ENCODE measurements at places on chromosomes 12 and 14.

- DNase-seq = no peak
These were observed 184.4 kb upstream of the EEA1 start for GRCh38 chr12:93113317-93114006.

DNA sequence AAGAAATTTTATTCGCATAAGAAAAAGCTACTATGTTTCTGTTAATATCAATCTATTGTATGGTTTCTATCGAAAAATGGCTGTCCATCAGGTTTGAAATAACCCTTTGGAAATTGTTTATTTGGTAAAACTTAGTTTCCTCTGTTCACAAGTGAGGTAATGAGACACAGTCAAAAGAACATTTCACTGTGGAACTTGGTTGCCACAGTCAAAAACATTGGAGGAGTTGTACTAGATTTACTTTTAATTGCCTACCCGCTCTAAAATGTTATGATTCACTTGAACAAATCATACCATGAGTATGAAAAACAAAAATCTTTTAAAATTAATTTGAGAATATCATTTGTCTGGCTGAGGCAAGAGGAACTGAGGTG lies 46.5 kb downstream of the ITPR2 start:
- DNase-seq = no peak

DNA sequence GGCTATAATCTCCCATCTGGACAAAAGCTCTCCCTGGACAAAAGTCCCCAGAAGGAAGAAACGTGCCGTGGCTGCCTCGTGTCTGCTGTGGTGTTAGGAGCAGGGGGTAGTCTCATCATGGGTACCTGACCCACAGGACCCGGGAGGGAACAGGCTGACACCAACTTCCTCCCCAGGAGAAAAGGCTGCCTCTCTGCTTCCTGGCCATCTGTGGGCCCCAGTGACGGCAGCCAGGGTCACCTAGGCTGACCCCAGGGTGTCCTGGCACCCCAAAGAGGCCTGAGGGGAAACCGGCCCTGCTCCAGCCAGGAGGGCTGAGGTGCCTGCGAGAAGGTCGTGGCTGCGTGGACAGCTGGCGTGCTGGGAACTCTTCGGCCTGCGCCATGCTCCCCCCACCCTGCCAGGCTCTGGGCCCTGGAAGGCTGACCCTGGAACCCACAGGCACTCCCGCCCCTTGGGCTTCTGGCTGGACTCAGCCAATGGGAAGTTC lies 133.9 kb downstream of the RFLNA start:
- DNase-seq = no peak

- DNase-seq = peak; percentile 96
These were observed 41.5 kb downstream of the ANO6 start for GRCh38 chr12:45257185-45257930.

GRCh38 chr14:88323523-88324199 lies 592 bp upstream of the KCNK10 start:
- DNase-seq = peak; percentile 60

DNA sequence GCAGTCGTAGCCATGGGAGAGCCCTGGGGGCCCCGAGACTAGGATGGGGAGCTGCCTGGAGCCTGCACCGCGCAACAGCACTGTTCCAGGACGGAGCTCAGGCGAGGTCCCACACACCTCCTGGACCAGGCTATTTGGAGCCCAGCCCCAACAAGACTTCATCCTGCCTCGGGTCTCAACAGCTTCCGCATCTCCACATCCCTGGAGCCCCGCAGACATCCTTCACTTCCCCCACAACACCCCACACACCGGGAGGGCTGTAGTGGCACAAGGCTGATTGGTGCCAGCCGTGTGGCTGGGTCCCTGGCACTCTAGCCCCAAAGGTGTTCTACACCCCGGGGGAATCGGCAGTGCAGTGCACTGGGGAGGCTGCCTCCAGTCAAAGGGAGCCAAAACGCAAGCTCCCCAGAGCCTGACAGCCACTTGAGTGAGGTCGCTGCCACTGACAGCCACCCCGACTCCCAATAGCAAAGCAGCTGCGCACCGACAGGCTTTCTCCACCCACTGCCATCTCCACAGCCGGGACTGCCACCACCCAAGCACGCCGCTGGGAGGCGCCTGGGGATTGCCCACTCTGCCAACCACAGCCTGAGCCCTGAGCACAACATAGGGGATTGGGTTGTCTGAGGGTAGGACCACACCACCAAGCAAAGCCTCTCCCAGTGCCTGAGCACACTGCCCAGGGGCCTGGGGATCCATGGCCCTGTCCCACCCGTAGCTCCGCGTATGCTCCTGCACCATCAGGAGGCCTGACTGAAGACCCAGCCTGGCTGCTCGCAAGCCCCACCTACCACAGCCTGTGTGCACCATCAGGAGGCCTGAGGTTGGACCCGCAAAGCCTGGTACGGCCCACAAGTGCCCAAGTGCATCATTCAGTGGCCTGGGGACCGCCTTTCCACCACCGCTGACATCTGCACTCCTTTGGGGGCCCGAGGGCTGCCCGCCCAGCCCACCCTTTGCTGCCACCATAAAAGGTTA lies 13.2 kb upstream of the KLRF1 start:
- peak; percentile 98 for DNase-seq

GRCh38 chr12:126772171-126772864 lies 1494.7 kb upstream of the TMEM132C start:
- peak; percentile 3 for DNase-seq

GRCh38 chr12:103909811-103910210 lies 20.4 kb upstream of the HSP90B1 start:
- no peak for DNase-seq

DNA sequence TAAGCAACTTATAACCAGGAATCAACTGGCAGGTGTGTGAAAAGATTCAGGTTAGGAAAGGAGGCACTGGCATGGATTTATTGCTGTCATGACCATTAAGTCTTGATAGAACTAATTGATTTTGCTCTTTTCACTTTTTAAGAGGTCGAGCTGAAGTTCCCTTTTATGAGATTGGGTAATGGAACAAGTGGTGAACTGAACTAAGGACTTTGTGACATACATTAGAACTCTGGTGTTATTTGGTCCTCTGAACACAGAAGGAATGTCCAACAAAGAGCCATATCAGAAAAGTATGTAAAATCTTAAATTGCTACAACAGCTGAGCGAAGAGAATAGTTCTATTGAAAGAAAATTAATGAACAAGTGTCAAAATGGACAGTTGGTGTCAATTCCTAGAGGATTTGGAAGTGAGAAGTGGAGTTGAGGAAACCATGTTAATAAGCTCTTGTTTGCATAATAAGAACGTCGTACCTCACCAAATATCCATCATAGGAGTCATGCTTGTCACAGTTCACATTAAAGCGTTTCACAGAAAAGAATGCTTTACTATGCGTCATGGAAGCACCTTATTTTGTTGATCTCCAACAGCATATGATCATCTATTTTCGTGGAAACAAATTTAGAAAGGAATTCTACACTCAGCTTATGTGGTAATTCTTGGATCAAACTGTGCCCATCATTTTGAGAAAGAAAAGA lies 8.4 kb upstream of the MYF6 start:
- no peak for DNase-seq

DNA sequence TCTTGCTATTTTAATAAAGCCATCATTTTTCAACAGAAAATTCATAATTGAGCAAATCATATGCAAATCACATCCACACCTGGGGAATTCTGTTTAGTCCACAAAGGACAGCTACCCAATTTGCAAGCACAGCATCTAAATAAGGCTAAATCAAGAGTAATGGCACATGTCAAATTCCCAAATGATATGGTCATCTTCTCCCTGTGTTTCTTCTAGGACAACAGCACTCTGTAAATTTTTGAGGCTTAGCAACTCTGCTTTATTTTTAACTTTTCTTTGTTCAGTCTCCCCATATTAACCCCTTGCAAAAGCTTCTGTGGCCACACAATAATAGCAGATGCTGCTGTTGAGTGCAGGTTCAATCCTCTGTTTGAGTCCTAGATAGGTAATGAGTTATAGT lies 155.6 kb upstream of the DAAM1 start:
- no peak for DNase-seq

- peak; percentile 62 for DNase-seq
These were observed 25.9 kb downstream of the CD9 start for GRCh38 chr12:6226002-6226678.

- DNase-seq = no peak
These were observed 18.9 kb upstream of the COCH start for GRCh38 chr14:30855345-30856037.

DNA sequence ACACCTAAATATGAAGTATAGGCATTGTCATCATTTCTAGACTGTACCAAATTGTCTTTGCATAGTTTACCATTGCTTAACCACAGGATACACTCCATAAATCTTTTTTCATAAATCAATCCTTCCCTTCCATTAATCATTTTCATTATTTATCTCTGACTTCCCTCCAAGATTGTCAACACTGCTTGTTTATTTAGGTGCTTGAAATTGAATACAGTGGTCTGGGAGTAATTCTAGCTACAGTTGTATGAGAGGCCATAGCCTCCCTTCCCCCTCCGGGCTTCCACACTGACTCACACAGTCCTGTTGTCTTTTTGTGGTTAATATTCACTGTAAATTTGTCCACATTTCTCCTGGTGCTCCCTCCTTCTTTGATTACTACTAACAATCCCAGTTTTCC lies 114.2 kb upstream of the ARID2 start:
- no peak for DNase-seq

GRCh38 chr14:71733210-71733883 lies 198.9 kb upstream of the RGS6 start:
- no peak for DNase-seq

DNA sequence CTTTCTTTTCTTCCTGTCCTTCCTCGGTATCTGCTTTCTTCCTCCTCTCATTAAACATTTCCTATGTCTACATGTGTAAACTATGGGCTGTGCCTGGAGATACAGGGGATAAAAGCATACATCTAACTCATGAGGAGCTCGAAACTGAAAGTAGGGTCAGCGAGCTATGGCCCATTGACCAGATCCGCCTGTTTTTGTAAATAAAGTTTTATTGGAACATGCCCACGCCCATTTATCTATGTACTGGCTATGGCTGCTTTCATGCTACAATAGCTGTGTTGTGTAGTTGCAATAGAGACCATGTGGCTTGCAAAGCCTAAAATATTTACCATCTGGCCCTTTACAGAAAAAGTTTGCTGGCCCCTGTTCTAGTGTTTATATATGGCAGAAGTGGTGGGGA lies 500.8 kb upstream of the GARIN6 start:
- no peak for DNase-seq

- no peak for DNase-seq
These were observed 186.4 kb downstream of the SYT10 start for GRCh38 chr12:33253178-33253577.

- no peak for DNase-seq
These were observed 377.7 kb downstream of the SLC16A7 start for GRCh38 chr12:59973515-59973914.

DNA sequence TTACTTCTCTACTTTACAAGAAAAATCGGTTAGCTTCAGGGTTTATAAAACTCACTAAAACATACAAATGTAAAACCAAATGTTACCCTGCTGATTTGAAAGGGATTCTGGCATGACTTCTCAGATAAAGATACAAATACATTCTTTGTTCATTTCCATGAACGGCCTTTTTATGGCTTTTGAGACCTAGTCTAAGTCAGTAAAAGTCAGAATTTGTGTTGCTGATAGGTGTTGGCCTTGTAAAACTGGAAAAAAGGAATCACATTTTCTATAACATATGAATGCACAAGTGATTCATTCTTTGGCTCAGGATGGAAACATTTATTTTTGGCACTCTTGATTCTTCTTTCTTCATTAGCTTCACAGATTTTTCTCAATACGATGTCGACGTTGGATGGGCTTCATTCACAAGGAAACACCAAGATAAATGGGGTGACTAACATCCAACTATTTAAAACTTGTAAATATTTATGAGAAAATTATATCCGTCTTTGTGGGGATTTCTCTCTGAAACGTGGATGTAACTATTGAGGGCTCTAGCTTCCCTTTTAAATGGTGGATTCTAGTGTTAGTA lies 27.0 kb upstream of the CPM start:
- no peak for DNase-seq

GRCh38 chr14:68286667-68287066 lies 467.1 kb downstream of the RAD51B start:
- DNase-seq = no peak

GRCh38 chr14:101477648-101478047 lies 83.6 kb upstream of the DIO3 start:
- DNase-seq = no peak

DNA sequence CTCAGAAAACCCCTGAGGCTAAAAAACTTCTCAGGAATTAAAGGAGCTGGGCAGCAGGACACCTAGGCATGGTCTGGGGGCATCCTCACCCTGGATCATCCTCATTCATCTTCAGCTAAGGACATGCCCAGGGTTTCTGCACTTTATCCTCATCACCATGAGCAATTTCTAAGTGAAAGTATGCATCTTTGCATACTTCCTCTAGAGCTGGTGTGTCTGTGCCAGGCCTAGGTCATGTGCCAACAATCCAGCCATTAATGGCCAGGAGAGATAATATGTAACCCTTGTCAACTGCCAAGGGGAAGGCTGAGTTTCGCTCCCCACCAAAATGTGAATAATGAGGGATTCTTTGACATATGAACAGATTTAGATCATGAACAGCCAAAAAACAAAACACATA lies 160.5 kb downstream of the KITLG start:
- DNase-seq = no peak

- no peak for DNase-seq
These were observed 46.0 kb downstream of the YEATS4 start for GRCh38 chr12:69405566-69405865.

DNA sequence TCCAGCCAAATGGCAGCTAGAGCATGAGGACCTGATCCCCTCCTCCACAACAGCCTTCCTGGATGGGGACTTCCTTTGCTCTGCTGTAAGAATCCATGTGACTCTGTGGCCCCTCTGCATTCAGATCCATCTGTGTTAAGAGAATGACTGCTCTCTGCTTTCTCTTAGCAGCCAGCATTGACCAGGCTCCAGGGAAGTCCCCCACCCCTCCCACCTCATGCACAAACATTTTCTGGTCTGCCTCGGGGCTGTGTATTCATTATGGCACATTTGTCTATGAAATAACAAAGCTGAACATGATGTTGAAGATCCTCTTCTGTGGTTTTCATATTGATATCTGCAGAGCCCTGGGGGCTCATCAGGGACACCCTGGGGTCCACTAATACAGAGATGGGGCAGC lies 201.7 kb downstream of the NUAK1 start:
- no peak for DNase-seq

- DNase-seq = no peak
These were observed 9.1 kb downstream of the PPP2R3C start for GRCh38 chr14:35112641-35113040.

Measured in KBM-7 (cell line).